Kidney capillary endothelial cell (primary cell): ENCODE measurements at places on chromosomes 5 and 9.

DNA sequence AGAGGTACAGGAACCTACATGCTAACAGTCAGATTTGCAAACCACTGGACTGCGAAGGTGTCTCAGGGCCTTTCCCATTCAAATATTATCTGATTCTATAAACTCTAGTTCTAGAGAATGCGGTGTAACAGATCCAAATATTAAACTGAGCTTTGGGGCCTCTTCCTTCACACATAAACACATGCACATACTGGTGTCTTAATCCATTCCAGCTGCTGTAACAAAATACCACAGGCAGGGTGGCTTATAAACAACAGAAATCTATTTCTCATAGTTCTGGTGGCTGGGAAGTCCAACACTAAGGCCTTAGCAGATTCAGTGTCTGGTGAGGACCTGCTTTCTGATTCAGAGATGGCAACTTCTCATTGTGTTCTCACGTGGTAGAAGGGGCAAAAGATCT is 30.2 kb downstream of the RETREG1 start:
- DNase-seq, result no peak

DNA sequence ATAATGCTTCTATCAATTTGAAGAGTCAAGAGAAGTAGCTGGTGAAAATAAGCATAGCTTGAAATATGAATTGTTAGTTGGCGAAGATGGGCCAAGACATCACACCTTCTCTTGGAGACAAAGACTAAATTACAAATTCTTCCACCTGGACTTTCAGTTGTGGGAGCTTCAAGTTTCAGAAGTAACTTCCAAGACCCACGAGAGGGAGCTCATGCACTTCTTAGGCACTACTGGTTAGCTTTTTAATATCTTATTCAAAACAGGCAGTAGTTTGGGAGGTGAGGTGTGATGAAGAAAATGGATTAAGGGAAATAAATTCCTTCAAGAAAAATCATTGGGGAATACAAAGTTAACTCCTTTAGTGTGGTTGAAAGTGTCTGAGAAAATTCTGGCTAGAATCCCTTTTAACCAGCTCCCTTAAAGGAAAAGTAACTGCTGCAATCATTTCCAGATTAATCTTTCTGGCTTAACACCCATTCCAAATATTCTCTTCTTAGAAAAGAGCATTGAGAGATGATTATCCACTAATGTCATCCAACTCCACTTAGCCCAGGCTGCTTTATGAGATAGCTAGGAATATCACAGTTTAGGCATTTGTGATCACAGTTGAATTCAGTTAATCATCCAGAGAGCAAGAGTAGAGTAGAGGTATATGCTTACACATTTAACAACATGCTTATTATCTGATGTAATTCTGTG is 139.5 kb upstream of the DMRTA1 start:
- peak; percentile 39 for DNase-seq

DNA sequence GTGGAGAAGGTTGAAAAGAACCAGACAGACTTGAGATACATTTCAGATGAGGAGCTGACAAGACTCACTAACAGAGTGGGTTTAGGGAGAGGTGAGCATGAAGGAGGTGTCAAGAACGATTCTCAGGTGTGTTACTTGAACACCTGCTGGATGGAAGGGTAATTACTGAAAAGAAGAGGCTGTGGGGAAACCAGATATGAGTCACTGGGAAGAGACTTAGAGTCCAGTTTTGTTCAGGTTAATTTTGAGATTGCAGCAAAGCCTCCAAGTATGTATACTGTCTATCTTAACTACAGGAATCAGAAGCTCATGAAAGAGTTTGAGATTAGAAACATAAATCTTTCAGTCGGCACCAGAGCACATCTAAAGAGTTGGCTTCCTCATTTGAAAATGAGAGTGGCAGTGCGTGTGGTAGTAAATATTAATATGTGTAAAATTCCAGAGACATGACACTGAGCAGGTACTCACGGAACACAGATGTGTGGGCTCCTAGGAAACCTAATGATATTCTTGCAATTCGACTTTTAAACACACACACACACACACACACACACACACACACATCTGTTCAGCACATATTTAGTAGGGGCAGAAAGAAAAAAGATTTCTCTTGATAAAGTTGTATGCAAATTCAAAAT is 197.1 kb downstream of the CDH18 start:
- DNase-seq, result no peak

GRCh38 chr9:68495247-68495646 is 45.4 kb downstream of the TMEM252 start:
- no peak for DNase-seq

GRCh38 chr5:83767409-83767992 is 46.8 kb upstream of the HAPLN1 start:
- no peak for DNase-seq

GRCh38 chr9:120626512-120626911 is 46.5 kb upstream of the CDK5RAP2 start:
- no peak for DNase-seq

DNA sequence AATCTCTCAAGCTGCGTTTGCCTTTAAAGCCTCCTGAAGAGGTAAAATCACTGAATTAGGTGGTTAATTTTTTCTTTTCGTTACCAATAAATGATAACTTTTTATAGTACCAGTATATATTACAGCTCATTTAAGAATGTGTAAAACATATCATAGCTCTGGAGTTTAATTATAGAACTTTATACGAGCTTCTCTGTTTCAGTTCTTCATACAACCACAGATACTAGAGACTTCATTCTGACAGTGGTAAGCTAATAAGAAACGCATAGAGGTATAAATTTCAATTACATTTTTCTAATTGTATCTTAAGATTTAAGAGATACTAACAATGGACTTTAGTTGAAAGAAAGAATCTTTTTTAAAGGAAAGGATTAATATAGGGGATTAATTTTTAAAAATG is 73.9 kb downstream of the PBX3 start:
- DNase-seq, result no peak

DNA sequence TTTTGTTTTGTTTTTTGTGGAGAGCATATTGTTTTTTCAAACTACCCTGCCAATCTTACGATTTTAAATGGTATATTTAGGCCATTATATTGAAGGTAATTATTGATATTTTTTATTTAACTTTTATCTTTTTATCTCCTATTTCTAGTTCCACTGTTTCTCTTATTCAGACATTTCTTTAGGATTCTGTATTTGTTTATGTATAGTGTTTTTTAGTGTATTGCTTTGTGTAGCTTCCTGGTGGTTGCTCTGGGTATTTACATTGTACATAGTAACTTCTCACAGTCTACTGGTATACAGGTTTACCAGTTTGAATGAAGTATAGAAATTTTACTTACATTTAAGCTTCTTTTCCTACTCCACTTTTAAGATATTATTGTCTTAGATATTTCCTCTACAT is 63.2 kb downstream of the ERCC6L2 start:
- no peak for DNase-seq

GRCh38 chr5:9438596-9439354 is 107.1 kb downstream of the SEMA5A start:
- DNase-seq, result no peak

DNA sequence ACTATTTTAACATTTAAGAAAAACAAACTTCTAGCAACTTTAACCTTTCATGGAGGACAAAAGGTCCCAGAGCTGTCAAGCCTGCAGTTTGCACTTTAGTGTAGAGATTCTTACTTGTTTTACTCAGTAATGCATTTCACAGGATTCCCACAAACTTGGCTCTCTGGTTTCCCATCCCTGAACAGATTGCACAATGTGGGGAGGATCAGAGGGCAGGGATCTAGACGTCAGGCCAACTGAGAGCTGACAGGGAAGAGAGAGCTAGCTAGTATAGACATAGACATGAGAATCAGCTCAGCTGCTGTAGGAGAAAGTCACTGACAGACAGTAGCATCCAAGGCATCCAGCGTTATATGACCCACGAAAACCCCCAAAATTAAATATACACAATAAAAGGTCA is 20.9 kb upstream of the BNIP1 start:
- DNase-seq, result no peak

DNA sequence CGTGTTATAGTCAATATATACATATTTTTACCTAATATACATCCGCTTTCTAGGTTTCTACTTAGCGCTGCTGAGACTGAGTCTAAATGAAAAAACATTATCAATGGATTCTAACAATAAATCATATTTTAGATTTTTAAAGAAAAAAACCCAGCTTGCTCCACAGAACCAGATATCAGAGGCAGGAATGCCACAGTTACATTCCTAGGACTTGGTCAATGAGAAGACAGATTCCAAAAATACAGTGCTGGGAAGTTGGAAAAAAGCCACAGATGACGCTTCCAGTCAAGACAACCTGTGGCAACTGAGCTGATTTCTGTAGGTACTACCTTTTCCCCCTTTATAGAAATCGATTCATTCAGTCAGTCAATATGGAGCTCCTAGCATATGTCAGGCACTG is 577 bp upstream of the CCDC112 start:
- no peak for DNase-seq

- DNase-seq, result peak; percentile 4
These were observed 77.6 kb upstream of the SEMA6A start for GRCh38 chr5:116652196-116652729.

DNA sequence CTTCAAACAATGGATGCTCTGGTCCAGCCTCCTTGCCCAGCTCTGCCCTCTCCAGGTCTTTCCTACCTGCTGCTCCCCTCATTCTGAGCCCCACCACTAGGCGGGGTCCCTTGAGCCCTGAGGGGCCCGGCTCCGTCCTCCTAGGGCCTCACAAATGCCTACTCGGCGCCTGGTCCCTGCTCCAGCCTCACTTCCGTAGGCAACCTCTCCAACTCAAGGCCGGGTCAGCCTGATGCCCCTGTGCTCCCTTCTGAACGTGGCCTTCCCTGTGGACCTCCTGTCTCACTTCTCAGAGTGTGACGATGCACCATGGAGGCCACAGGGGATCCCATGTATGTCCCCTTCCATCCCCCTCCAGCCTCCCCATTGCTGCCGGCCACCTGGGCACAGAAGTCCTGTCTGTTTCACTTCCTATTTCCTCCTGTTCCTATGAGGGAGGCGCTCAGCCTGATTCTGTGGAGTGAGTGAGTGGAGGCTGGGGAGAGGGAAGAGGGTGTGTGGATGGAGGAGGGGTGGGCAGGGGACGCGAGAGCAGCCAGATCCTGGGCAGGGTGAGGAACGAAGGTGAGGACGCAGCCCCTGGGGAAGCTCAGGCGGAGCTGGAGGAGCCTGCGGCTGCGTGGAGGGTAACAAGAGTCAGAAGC is 127.2 kb upstream of the FAM120A start:
- no peak for DNase-seq

DNA sequence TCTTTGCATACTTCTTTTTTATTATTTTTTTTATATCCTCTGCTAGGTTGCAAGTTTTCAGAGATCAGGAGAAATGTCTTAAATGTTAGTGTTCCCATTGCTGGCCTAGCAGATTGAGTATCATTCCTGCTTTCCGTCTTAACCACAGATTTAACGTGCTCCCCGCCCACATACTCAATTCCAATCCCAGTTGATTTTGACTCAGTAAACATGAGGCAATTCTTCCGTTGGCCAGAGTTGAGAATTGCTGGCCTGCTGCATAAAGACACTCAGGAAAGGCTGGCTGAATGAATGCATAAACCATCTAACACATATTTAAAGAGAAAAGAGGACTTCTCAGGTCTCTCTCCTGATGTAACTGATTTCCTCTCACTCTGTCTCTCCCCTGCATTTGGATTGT is 46.8 kb upstream of the PLPP6 start:
- no peak for DNase-seq

GRCh38 chr9:37027582-37028419 is 6.3 kb downstream of the PAX5 start:
- DNase-seq, result peak; percentile 83

DNA sequence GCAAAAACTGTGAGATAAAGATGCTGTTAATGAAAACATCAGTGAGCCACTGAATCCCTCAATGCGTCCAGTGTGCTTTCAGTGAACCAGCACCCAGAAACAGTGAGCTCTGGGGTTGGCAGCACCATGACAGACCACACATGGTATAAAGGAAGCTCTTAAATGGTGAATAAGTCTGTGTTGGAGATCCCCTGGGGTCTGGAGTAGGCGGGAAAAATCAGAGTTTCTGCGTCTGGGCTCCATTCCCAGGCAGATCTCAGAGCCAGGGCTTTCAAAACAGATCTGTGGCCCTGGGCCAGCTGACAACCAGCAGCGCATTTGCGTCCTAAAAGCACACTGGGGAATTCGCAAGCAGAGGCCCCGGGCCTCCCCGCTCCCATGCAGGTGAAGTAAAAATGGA is 233.5 kb downstream of the FRMD3 start:
- no peak for DNase-seq

GRCh38 chr9:131959056-131959455 is 120.6 kb downstream of the MED27 start:
- no peak for DNase-seq

GRCh38 chr5:83787631-83788030 is 67.0 kb upstream of the HAPLN1 start:
- no peak for DNase-seq

GRCh38 chr5:57931807-57932206 is 449.2 kb upstream of the ACTBL2 start:
- DNase-seq, result no peak

DNA sequence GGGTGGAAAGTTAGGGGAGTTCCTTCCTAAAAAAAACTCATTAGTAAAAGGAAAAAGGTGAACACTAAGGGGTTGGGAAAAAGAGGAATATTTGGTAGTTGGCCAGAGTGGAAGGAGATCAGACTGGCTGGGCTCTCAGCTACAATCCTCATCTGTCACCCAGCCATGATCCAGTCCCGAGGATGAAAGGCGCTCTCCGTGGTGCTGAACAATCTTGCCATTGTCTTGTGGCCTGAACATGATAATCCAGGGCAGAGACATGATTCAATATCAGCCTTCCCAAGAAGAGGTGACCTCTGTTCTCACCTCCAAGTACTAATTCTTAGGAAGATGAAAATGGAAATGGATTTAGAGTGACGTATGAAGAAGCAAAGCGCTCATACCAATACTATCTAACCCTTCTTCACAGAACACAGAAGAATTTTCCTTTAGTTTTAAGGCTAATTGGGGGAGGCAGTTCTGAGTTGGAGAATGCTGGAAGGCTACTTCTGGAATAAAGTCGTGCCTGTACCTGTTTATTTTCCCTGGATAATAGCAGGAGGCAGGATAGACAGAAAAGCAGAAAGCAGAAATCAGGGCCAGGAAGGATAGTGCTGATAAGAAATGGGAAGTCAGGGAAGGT is 36.6 kb upstream of the MYORG start:
- DNase-seq, result peak; percentile 43

DNA sequence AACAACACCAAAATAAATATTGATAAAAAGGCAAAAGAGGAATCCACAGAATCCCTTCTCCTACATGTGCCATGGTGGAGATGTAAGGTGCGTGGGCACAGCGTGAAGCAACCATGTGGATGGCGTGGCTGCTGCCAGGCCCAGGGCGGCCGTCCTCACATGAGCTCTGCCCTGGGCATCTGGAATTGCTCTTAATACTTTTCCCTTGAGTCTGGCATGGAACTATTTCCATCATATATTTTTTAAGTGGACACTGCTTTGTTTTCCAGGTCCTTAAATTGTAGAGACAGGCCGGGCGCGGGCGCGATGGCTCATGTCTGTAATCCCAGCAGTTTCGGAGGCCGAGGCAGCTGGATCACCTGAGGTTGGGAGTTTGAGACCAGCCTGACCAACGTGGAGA is 349.3 kb downstream of the IRX1 start:
- no peak for DNase-seq
